ENCODE measurements at places on chromosomes 3 and 15.

- no peak for DNase-seq
These were observed 77.6 kb upstream of the DLG1 start for GRCh38 chr3:197376020-197376419.

DNA sequence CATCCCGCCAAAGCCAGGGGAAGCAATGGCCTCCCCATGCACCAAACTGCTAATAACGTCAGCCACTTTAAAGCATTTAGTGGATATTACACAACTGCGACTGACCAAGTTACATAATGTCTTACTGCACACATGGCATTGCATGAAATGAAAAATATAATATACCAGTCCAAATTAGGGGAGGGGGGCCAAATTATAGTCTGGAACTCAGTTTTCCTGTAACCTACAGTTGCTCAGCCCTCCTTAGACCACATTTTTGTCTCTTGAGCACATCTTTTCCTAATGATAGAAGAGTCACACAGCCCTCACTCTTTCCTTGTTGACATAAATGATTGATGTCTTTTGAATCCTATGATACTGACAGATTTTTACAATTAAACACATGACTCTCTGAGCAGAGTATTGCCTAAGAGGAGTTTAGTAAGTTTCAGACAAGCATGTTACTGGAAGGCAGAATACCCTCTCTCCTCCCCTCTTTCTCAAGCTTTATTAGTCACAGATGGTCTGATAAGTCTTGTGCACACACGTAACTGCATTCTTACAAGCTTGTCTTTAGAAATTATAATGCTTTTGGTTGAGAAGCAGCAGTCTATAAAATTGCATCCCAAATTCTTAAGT lies 1.1 kb upstream of the PLD1 start:
- no peak for DNase-seq

DNA sequence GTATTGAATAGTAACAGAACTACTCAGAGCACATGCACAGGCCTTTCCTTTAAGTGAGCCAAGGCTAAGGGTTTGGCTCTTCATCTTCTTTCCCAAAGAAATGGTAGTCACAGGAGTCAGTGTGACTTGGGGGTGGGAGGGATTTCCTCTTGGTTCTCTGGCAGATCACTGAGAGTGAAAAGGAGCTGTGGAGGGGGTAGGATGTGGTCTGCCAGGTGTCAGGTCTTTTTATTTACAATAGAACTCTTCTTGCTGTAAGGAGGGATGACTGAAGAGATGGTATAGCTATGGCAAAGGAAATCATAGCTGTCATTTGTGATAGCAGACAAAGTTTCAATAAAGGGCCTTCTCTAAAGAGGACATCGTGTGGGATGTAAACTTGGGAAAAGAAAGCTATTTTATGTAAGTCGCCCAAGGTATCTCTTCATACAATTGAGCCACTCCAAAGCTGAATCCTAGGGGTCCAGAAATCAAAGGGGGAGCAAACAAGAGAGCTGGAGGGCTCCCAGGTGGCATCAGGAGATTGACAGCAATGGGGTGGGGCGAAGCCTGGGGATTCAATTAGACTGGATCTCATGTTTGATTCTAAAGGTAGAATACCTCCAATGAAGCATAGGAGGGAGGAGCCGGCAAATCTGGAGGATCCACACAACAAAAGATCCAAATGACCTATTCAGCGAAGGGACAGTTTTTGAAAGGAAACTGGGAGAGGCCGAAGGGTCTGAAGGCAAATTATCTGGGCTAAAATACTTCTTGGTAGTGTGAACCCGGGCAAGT lies 20.0 kb upstream of the CHD2 start:
- no peak for DNase-seq

DNA sequence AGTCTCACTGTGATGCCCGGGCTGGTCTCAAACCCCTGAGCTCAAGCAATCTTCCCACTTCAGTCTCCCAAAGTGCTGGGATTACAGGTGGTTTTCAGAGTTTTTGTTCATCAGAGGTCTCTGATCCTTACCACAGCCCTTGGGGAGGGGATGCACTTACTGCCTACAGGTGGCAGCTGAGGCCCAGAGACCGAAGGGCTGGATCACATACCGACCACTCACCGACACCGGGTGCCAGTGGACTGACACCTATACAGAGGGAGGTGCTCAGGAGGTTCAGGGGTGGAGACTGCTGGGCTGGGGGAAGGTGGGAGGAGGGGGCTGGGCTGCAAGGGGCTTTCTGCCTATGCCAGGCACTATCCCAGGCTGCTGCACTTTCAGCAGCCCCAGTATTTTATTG lies 19.5 kb downstream of the DUSP7 start:
- DNase-seq: no peak

GRCh38 chr3:29605845-29606244 lies 325.0 kb downstream of the RBMS3 start:
- DNase-seq: no peak

DNA sequence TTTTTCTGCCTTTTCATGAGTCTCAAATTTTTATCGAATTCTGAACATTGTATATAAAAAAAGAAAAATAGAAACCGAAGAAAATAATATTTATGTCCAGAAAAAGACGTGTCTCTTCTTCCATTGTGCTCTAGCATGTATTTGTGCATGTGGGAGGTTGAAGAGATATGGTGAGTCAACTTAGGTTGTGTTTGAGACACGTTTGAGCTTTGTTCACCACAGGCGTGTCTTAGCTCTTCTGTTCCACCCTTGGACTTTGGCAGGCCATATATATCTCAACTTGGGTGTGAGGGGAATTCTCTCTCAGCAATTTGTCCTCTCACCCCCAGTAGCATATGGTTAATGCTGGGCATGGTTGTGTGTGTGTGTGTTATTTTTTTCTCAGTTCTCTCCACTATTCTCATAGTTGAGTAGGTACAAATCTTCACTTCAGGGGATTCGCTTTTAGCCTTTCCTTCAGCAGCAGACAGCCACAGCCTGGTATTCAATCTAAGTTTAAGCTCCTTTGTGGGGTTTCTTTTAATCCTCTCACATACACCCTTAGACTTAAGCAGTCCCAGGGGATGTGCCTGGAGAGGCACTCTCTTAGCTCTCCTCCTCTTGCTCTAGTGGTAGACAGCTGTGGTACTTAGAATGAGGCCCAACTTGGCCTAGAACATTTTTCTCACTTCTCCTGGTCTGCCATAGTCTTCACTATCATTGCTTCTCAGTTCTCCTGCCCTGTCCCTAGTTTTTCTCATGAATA lies 286.5 kb upstream of the RBMS3 start:
- DNase-seq: no peak

- DNase-seq: no peak
These were observed 17.1 kb downstream of the ZBED2 start for GRCh38 chr3:111577798-111578685.

- no peak for DNase-seq
These were observed 93.8 kb downstream of the DNASE1L3 start for GRCh38 chr3:58116985-58117384.

- no peak for DNase-seq
These were observed 9.1 kb downstream of the SHOX2 start for GRCh38 chr3:158097081-158097592.

DNA sequence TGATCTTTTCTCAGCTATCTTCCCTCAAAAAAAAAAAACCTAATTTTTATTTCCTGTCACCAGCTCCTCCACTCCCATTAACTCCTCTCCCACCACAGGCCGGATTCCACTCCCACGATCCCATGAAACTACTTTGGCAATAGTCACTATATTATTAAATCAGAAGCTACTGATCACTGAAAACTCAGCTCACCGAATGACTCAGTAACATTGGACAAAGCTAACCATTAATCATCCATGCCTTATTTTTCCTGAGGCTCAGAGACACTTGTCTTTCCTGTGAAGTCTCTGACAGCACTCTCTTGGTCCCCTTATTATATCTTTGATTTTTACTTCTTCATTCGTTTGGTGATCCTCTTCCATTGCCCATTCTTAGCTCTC lies 260.2 kb downstream of the CGGBP1 start:
- DNase-seq: no peak

DNA sequence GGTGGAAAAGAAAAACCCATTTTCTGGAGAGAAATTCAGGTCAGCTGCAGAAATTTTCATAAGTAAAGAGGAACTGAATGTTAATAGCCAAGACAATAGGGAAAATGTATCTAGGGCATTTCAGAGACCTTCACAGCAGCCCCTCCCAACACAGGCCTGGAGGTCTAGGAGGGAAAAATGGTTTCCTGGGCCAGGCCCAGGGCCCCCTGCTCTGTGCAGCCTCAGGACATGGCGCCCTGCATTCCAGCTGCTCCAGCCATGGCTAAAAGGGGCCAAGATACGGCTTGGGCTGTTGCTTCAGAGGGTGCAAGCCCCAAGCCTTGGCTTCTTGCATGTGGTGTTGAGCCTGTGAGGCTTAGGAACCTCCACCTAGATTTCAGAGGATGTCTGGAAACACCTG lies 92.2 kb downstream of the C3orf70 start:
- no peak for DNase-seq

DNA sequence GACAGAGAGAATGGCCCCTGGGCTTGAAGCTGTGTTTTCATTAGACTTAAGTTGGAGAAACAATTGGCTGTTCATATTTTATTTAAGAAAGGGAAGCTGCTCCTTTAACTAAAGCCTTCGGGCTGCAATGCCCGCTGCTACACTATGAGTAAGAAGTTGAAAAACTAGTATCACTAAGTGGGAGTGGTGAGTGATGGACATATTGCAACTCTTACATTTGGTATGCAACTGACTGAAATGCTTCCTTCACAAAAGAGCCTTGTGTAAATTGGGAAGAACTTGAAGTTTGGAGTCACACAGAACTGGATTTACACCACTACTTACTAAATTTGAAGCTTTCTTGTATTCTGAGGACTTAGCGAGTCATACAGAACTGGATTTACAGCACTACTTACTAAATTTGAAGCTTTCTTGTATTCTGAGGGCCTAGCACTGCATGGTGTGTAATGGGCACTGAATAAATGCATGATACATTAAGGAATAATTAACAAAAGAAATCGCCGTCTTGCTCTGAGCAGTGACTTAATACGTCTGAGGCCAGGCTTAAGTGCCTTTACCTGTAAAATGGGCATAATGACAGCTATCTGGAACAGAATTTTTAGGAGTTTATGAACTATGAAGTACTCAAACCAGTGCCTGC lies 149.5 kb downstream of the RYR3 start:
- DNase-seq: no peak

GRCh38 chr3:170638988-170639387 lies 53.1 kb upstream of the SLC7A14 start:
- no peak for DNase-seq

- peak; percentile 80 for DNase-seq
These were observed 267.0 kb downstream of the PLCL2 start for GRCh38 chr3:17151598-17152373.

DNA sequence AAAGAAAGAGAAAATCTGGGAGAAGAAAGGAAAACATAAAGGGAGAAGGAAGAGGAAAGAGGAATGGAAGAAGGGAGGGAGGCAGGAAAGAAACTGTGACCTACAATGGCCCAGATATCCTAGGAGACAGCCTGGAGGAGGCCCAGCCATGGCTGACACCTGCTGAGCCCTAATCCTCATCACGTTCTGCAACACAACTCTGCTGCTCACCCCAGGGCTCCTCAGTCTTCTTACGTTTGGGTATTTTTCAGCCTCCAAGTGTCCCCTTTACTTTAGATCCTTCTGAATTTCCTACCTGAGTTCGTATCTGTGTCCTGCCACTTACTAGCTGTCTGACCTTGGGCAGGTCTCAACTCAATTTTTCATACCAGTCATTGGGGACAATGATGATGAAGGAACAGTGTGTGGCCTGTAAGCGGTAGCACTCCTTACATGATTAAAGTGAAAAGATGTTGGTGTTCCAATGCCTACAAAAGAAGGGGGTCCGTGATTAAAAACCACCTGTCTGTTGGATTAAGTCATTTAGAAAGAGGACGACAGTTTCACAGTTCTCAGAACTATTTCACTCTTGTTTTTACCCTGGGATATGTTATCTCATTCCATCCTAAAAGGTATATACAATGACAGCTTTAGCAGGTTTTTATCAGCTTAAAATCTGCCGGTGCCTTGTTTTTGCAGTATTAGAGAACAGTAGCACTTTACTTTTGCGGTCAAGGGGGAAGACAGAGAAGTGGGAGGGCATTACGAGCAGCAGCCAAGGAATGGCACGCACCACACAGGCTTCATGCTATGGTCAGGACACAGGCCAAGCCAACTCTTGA lies 47.4 kb downstream of the CCR4 start:
- DNase-seq: no peak

- peak; percentile 54 for DNase-seq
These were observed 1.5 kb upstream of the RBM15B start for GRCh38 chr3:51389423-51390183.

DNA sequence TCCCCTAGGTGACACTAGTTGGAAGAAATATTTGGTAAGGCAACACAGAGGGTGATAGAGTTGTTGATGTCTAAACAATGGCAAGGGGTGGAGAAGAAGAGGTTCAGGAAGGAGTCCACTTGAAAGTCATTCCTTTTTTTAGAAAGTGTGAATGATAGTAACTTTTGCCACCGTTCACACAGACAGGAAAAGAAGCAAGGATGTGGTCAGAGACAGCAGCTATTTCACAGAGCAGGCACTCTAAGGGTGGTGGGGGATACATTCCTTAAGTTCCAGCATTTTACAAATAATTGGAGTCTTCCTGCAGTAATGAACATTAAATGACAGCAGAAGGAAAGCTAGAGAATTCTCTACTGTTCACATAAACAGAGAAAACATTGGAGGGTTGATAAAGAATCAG lies 75.4 kb upstream of the ZNF385D start:
- DNase-seq: no peak

GRCh38 chr15:52653431-52653964 lies 25.7 kb downstream of the ATOSA start:
- DNase-seq: no peak

- DNase-seq: peak; percentile 65
These were observed 21.1 kb upstream of the PLXND1 start for GRCh38 chr3:129627350-129628168.

DNA sequence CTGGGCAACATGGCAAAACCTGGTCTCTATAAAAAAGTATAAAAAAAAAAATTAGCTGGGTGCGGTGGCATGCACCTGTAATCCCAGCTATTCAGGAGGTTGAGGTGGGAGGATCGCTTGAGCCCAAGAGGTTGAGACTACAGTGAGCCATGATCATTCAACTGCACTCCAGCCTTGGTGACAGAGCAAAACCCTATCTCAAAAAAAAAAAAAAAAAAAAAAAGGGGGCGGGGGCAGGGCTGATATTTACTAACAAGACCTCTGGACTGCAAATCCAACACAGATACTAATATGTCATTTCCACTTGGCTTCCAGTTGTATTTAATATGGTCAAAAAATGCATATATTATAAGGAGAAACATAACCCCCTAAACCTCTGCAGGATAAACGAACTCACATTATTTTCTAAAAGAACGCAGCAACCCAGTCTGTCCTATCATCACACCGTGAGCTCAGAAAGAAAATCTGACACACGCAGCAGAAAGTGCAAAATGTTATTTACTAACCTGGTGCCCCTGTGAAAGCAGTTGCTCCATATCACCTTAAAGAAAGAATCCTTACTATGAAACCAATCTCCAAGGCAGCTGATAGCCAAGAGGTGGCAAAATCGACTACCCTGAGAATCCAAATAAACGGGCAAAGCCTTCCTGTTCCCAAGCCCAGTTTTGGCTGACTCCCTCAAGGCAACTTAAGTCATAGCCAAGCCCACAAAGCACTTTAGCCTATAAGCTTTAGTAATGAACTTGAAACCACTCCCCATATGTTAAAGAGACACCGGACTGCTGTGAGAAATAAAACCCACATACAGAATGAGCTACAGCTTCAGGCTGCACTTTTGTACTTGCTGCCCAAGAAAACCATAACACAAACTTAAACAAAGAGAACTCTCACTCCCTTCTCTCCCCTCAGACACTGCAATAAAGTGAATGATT lies 39.3 kb downstream of the PLD1 start:
- DNase-seq: no peak

- DNase-seq: no peak
These were observed 1.4 kb upstream of the ATP13A3 start for GRCh38 chr3:194488055-194488742.

GRCh38 chr3:106810300-106810875 lies 566.9 kb upstream of the CCDC54 start:
- no peak for DNase-seq

Measured in activated CD8-positive, alpha-beta memory T cell treated with anti-CD3 and anti-CD28 coated beads, Interleukin-2, amount 50 U/mL, for 4 hours (primary cell).